CD4-positive, alpha-beta T cell treated with Interleukin-6 for 4 hours (primary cell): ENCODE measurements at places on chromosomes 7 and 10.

GRCh38 chr7:104883718-104884452 is 130.1 kb upstream of the KMT2E start:
- peak; percentile 85 for DNase-seq

DNA sequence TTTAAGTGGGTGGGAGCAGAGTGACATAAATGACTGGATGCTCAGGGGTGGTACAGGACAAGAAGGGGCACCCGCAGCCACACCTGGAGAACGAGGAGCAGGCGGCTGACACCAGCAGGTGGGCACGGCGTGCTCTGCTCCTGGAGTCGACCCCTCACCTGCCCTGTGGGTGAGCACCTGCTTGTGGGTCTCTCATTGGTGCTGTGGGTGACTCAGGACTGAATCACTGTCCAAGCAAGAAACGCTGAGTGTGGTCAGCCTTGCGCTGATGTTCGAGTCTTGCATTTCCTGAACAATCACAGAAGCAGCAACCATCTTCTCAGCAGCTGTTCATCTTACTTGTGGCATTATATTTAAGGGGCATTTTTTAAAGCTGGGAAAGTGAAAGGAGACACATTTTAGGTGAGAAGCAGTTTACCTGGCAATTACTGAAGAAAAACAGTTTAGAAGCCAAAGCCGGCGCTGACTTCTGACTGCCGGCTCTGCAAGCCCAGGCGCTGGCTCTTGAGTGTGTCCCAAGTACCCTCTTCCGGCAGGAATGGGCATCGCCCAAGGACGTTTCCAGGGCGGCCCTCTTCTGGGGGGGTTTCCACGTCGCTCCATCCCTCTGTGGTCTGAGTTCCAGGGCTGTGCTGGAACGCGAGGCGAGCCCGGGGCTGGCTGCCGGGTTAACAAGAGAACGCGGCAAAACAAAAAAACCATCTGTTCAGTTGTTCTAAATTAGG is 145.2 kb upstream of the PFKP start:
- DNase-seq: no peak

DNA sequence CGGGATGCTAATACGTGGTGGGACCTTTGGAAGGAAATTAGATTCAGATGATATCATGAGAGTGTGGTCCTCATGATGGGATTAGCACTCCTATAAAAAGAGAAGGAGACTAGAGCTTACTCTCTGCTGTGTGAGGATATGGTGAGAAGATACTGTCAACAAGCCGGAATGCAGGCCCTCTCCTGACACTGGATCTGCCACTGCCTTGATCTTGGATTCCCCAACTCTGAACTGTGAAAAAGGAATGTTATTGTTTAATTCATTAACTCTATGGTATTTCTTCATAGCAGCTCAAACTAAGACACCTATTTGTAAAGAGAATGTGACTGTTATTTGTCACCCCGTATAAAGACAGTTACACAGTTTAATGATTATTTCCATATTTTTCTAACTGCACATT is 1227.5 kb upstream of the C7orf33 start:
- DNase-seq: no peak

DNA sequence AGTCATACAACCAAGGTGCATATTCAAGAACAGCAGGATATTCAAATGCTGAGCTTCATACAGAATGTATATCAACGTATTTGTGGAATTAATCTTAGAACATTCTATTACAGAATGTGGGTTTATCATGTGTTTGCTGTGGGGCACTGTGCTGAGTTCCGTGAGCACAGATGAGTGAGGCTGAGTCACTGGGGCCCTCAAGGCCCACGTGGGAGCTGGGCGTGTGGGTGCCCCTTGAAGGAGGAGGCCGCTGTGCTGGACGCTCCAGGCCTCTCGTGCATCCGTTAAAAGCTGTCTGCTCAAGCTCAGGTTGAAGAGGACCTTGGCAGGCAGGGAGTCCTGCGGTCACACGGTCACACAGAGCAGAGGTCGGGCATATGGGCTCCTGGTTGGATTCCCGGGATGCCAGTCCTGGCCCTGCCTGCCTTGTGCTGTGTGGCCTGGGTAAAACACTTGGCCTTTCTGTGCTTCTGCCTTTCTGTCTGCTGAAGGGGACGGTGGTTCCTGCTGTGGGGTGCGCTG is 70.1 kb downstream of the GLRX3 start:
- no peak for DNase-seq

DNA sequence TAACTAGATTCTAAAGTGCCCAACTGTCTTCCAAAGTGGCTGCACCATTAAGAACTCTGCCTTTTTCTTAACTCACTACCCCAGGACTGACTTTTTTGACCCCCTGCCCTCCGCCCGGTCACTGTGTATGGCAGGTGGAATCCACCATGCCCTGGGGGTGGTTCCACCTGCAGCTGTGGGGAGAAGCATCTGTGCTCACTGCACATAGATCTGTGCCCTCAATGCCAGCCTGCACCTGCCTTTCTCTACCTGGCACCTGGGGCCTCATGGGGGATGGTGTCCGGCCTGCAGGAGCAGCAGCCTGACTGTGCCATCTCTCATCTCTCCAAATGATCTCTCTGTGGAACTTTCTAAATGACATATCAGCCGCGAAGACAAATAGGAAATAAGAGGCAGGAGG is 353.5 kb downstream of the PAXIP1 start:
- DNase-seq: no peak

- DNase-seq: no peak
These were observed 196.2 kb downstream of the PLXNA4 start for GRCh38 chr7:132380059-132380458.

GRCh38 chr7:84294391-84294790 is 99.8 kb upstream of the SEMA3A start:
- DNase-seq: no peak

- DNase-seq: no peak
These were observed 933 bp upstream of the RNF32 start for GRCh38 chr7:156639426-156640256.

GRCh38 chr7:93890464-93891068 is at the start of gene TFPI2:
TSS of gene TFPI2 (minus strand) at chr7:93890753. CDS start at chr7:93890678, 75 bp downstream.
- no peak for DNase-seq

GRCh38 chr7:106166651-106167342 is 54.7 kb upstream of the SYPL1 start:
- DNase-seq: peak; percentile 49

- DNase-seq: no peak
These were observed 2.1 kb upstream of the SSC4D start for GRCh38 chr7:76411626-76412025.

GRCh38 chr7:150719960-150720891 is 3.8 kb downstream of the GIMAP1 start:
- DNase-seq: no peak

DNA sequence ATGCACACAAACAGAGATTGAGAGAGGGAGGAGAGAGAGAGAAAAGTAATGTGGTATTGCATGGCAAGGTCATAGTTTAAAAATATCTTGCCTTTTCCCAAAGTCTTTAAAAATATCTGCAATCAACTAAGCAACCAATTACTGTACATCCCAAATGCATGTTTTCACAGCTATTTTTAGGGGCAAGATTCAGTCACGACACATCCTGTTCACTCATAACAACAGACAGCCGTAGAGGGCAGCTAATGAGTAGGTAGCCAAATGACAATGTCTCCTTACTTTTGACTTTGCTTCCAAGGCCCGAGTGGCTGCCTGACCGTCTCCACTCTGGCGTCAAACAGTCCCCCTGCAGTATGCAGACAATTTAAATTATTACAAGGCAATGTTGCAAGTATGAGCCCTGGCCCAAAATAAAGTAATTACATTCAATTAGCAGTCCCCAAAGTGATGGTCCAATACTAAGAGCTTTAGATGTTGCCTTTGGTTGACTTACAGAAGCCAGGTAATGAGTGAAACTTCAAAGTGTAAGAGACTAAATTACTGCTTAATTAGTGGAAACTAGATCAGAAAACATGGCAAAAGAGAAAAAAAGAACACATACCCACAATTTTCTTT is 162.9 kb downstream of the MBL2 start:
- DNase-seq: no peak

GRCh38 chr7:139106959-139107358 is 2.6 kb downstream of the ZC3HAV1 start:
- no peak for DNase-seq

DNA sequence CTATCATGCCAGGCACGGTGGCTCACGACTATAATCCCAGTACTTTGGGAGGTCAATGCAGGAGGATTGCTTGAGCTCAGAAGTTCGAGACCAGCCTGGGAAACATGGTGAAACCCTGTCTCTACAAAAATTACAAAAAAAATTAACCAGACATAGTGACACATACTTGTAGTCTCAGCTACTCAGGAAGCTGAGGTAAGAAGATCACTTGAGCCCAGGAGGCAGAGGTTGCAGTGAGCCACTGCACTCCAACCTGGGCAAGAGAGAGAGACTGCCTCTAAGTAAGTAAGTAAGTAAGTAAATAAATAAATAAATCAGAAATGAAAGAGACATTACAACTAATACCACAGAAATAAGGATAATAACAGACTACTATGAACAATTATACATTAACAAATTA is 36.2 kb downstream of the PDLIM1 start:
- no peak for DNase-seq

- no peak for DNase-seq
These were observed 4.7 kb downstream of the BAZ1B start for GRCh38 chr7:73517241-73517995.

GRCh38 chr10:16968416-16969041 is 151.3 kb upstream of the RSU1 start:
- DNase-seq: no peak

GRCh38 chr7:121547544-121548092 is 151.5 kb upstream of the FAM3C start:
- no peak for DNase-seq

DNA sequence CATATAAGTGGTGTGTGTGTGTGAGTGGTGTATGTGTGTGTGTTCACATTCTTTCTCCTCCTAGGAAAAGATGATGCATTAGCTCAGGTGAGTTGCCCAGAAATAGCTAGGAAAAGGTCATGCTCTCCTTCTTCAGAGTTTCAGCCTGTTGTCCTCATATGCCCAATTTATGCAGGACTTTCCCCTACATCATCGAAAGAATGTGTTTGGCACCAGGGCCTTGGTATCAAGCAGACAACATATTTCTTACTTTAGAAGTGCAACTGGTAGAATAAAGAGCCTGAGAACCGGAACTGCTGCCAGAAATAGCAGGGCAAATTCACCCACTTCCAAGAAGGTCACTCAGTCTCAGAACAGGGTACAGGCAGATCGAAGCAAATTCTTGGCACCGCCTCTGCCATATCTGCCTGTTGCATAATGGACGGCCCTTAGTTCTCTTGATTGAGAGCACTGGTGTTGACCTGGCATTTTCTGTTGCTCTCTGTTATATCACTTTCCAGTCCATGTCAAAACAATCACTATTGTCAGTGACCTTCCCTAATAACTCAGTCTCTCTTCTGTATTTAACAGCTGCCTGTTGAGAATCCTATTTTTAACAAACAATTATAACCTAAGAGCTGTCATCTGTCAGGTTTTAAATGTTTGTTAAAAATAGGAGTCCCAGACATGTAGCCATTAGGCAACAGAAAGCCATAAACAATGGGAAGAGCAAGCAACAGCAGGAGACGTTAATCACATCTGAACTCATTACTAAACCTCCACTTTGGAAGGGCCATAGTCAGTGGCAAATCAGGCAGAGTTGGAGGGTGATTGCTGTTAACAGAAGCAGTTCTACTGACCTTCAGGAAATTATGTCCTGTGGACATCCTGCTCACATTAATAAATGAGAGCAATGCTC is 20.7 kb downstream of the ADRB1 start:
- no peak for DNase-seq

DNA sequence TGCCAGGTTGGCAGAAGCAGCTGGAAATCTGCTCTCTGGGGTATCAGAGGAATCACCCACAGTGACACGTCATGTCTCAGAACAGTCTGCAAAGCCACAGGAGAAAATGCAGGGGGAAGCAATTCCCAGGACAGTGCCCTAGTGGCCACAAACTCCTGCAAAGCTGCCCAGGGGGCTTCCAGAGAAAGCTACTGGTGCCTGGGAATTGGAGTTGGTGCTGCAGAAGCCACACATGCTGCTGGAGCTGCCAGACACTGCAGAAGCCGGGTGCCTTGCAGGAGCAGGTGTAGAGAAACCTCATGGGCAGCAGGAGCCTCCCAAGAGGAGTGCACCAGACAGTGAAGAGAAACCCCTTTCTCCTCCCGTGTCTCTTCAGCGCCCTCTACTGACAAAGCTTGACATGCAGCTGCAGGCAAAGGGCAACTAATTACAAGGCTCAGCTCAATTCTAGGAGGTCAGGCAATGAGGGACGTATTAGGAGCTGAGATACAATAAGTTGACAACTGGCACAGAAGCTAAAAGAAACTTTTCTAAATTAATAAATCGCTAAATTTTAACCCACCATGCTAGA is 30.2 kb upstream of the NUB1 start:
- peak; percentile 7 for DNase-seq

DNA sequence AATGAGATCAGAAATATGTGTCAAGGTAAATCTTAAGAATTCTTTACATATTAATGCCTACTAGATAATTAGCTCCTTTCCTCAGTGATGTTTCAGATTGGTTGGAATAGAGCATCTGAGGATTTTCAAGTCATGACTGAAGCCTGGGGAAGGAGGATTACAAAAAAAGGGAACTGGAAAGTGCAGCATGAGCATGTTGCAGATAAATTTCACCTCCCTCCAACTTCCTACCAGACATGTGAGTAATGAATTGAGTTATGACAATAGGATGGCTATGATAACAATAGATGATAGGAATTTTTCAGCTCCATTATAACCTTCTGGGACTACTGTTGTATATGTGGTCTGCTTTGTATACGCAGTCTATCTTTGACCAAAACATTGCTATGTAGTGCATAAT is 104.2 kb upstream of the RAB18 start:
- DNase-seq: no peak

- DNase-seq: no peak
These were observed 132.6 kb upstream of the NAMPT start for GRCh38 chr7:106417273-106417902.

DNA sequence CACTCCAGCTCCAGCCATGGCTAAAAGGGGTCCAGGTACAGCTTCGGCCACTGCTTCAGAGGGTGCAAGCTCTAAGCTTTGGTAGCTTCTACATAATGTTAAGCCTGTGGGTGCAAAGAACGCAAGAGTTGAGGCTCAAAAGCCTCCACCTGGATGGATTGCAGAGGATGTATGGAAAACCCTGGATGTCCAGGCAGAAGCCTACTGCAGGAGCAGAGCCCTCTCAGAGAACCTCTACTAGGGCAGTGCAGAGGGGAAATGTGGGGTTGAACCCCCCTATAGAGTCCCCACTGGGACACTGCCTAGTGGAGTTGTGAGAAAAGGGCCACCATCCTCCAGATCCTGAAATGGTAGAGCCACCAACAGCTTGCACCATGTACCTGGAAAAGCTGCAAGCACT is 10.7 kb upstream of the RNF32 start:
- DNase-seq: no peak

- no peak for DNase-seq
These were observed 36.6 kb downstream of the AMZ1 start for GRCh38 chr7:2724453-2725177.

DNA sequence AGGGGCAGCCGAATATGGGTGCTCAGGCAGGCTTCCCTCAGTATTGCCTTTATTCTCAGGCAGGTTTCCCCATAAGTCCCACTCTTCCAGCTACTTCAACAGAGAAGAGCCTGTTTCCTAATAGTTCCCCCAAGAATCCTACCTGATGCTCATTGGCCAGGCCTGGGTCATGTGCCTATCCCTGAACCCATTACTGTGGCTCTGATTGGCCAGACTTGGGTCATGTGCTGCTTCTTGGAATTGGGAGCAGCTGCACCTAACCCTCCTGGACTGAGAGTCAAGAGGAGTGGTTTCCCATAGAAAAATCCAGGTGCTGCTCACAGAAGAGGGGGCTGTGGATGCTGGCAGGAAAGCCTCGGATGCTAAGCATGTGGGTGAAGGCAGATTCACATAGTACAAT is 21.7 kb downstream of the OPALIN start:
- no peak for DNase-seq

- no peak for DNase-seq
These were observed 291.3 kb upstream of the ZMIZ1 start for GRCh38 chr10:78777466-78777865.
